Inflammatory macrophage treated with lipopolysaccharide for 4 hours (primary cell): ENCODE measurements at places on chromosomes 6 and 20.

- DNase-seq: peak; percentile 44
These were observed 40.3 kb downstream of the TRERF1 start for GRCh38 chr6:42411406-42411805.

DNA sequence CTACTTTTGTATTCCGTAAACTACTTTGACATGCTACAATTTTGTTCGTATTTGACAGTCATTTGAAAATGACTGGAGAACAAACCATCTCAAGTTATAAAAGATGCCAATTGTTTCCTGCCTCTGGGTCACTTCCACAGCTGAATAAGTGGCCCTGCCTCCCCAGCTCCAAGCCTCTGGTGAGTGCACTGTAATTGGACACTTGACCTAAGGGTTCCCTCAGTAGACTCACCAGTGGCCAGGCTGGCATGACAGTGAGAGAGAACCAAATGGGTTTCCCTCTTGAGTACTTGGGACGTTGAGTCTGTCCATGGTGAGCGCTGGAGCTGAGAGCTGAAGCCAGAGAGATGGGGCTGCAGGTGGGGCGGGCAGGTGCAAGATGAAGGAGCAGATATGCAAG, 57.1 kb downstream of the SLC35D3 start:
- no peak for DNase-seq

DNA sequence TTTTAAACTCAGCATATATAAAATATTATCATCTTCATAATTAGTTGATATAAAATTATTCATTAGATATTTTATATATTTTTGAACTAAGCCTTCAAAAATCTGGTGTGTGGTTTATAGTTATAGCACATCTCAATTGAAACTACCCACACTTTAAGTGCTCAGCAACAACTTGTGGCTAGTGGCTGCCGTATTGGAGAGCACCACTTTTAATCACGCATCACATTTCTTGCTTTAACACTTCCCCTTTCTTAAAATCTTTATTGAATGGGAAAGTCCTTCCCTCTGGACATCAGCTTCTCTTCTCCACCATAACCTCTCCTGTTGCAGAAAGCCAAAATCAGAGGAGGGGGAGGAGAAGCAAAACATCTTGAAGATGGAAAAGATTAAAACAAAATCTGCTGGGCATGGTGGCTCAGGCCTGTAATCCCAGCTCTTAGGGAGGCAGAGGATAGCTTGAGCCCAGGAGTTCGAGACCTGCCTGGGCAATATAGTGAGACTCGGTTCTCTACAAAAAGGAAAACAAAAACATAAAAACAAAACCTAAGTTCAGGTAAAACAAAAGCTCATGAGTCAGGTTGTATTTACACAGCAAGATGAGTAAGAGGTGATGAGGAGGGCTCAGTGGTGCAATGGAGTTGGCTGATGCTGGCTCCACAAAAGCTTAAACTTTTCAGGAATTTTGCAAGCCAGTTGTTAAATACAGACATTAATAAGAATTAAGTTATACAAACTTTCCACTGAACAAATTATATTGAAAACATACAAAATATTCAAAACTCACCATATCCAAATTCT, 237.0 kb upstream of the SUPT3H start:
- DNase-seq: no peak

DNA sequence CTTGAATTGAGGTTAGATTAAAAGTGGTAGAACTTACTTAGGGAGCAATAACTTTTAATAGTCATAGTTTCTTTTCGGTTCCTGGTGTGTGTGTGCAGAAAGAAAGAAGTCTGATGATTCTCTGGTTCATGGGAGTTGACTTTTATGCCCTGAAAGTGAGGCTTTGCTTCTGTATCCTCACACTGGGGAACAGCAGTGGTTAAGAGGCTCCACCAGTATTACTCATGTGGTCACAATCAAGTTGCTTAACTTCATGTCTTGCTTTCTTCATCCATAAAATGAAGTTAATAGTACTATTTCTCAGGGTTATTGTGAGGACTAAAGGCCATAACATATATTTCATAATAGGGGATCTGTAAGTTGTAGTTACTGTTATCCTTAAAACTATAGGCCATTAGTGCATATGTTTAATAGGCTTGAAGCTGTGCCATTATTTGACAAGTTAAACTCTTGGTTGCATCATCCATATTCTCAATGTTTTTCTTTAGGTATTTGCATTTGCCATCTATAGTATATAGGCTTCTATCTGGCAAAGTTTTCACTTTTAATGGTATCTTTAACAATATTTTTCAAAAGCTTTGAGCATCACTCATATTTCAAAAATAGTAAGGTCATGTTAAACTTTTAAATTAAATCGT, 262.4 kb downstream of the PLCB1 start:
- peak; percentile 95 for DNase-seq

GRCh38 chr6:104126315-104127005, 733.3 kb downstream of the HACE1 start:
- no peak for DNase-seq

DNA sequence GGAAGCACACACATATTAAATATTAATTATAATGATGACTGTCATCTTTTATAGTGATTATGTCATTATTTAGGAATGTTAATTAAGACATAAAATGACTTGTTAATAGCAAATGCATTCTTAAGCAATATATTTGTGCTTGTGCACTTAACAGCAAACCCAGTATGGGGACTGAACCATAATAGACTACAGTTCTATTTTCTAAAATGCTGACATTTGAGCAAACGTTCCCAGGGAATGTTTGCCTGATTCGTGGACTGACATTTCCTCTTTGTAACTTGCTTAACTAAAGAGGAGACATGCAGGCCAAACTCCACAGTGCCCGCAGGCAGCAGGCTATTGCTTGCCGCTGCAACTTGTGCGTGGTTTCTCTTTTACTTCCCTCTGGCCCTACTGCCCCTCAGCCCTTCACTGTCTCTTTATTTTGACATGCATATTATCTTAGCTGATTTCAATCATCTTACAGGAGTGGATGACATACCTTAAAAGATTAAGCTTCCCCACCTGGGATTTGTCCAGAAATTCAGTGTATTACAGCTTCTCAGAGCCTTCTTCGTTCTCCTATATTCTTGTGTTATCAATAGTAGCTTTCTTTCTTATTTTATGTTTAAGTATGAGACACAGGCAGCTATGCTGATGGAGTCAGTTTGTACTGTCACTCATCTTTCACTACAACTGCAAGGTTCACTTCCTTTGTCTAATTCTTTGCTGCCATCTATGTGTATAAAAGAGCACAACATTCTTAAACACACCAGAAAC, 141.5 kb downstream of the GMDS start:
- DNase-seq: peak; percentile 70

DNA sequence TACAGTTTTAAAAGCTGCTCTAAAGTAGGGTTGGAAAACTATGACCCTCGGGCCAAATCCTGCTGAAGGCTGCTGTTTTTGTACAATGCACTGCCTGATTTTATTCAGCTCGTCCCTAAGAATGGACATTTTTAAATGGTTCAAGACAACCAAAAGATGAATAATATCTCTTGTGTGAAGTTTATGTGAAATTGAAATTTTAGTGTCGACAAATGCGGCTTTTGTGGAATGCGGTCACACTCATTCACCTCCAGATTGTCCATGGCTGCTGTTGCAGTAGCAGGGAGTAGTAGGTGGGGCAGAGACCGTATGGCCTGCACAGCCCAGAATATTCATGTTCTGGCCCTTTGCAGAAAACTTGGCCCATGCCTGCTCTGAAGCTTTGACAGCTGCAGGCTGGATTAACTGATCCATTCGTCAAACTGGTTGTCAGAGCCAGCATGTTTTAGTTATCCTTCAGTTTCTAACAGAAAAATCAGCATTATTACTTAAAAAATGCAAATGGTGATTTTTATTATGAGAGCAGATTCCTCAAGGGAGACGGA, 91.6 kb downstream of the PSMG4 start:
- DNase-seq: no peak

- DNase-seq: no peak
These were observed 42.8 kb downstream of the RNF217 start for GRCh38 chr6:125004797-125005595.

- DNase-seq: no peak
These were observed 92.6 kb upstream of the SOX4 start for GRCh38 chr6:21501021-21501354.

DNA sequence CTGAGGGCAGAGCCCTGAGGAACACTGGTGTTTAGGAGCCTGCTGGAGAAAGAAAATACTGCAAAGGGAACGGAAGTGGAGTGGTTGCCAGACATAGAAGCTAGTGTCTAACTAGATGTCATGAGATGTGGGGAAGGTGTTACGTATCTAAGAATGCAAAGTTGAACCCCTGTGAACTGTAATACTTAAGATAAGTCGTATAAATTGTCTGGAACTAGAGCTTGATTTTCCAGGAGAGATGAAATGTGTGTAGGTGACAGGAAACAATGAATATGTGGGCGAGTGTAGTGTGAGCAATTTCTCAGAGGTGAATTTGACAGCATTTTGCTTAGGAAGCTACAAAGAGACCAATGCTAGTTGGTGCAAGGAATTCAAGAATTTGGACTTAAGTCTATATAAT, 27.9 kb downstream of the ESR1 start:
- DNase-seq: no peak

DNA sequence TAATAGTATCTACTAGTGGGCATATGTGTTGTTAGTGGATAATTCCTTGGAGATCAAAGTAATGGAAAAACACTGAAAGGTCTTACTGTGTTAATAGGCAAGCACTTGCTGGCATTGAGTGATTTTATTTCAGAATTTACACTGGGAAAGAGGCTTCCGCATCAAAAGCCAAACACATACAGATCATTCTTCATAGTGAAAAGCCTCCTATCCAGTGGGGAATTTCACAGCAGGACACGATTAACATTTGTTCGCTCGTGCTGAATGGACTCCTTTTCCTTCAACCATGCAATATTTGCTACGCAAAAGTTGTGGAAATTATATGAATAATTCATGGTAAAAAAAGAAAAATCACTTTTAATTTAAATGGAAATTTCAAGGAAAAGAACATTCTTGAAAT, 26.4 kb downstream of the GABRR1 start:
- DNase-seq: no peak

DNA sequence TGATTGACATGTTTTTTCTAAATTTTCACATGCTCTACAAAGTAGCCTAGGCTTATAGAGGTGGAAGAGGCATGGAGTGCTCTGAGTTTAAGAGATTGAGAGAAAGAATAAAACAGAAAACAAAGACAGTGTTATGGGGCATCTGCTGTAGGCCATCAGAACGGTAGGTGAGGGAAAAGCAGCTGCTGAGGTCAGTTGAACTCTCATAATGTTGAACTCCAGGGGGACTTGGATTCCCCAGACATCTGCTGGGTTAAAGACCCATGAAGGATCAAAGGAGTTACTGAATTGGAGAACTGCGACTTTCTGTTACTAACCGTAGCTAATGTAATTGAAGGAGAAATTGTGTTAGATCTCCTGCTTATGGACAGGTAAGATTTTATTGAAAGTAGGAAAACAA, 333.9 kb downstream of the TFAP2B start:
- DNase-seq: no peak

GRCh38 chr20:53922901-53923314, 147.5 kb downstream of the BCAS1 start:
- DNase-seq: peak; percentile 96

GRCh38 chr20:32277361-32278198, at the start of gene KIF3B:
Gene KIF3B (plus strand): TSS chr20:32277651. CDS start chr20:32309778, 32,127 bp downstream.
- peak; percentile 88 for DNase-seq

GRCh38 chr20:62979876-62980373, 26.8 kb downstream of the BHLHE23 start:
- no peak for DNase-seq

- DNase-seq: peak; percentile 18
These were observed 20.0 kb downstream of the FAM209B start for GRCh38 chr20:56552911-56553629.

- DNase-seq: no peak
These were observed 109.0 kb downstream of the HMGCLL1 start for GRCh38 chr6:55469951-55470366.

DNA sequence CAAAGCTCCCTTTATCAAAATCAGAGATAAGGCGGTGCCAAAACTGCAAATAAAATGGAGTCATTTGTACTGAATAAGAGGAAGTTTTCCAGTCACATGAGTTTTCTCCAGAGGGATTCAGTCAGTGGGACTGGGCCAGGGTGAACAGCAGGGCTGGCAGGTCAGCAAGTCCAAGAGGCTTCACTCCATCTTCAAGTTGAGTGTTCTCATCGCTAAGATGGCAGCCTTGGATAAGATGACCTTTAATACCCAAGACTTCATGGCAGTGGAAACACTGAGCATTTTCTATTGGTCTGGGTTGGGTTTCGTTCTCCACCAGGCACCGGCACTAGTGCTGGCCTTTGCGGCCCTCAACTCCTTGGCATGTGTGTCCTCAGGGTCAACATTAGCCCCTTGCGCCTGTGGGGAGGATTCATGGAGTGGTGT, 29.3 kb upstream of the IGF2R start:
- no peak for DNase-seq

DNA sequence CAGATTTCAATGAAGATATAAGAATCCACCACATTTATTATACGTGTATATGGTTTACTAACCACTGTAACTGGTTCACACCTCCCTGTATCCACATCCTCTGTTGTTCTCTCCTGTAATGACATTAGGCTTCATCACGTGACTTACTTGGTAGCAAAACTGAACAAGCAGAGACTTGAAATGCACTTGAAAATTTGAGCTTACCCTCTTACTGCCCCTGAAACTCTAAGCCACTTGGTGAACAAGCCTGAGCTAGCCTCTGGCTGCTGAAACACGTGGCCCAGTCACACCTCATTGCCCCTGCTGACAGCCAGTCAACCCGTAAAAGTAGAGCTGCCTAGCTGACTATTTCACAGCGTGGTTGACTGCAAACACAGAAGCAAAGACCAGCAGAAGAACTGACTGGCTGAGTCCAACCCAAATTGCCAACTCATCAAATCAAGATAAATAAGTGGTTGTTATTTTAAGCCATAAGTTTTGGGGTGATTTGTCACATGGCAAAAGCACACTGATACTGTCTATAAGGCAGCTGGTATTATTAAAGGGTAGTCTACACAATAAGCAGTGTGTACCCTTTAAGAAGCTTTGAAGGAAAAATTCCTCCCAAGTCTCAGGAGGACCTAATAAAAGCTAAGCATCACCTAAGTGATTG, 109.0 kb downstream of the RALGAPA2 start:
- DNase-seq: no peak

- DNase-seq: peak; percentile 42
These were observed at the start of gene MAP7 for GRCh38 chr6:136550330-136551071. Gene MAP7 (minus strand): TSS chr6:136550422. CDS start chr6:136550408, 14 bp downstream.
